ENCODE measurements at places on chromosomes 6 and 20.

GRCh38 chr6:147508042-147508865 is at the start of gene SAMD5:
TSS of gene SAMD5 (plus strand) at chr6:147508690. CDS start at chr6:147508929, 239 bp downstream.
- no peak for DNase-seq

DNA sequence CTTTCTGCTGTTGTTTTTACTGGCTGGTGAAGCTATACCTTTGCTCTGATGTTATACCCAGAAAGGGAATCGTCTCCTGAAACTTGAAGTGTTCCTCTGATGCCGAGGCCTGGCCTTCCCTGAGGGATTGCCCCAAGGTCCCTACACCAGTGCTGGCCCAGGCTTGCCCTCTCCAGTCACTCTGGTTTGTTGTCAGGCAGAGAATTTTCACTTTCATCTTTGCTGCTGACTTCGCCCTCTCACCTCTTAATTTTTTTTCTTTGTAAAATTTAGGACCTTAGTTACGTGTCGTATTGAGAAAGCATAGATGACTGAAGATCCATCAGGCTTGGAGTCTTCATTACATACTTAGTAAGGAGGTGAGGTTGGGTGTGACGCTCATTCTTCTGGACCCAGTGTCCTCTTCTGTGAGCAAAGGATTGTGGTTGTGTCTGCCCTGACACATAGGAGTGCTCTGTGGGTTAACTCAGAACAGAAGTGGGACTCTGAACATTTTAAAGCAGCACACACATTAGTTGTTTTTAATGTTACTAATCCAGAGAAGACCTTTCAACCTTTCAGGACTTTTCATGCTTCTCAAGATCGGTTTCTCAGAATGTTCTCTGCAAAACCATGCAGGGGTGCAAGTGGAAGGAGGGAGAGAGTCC is 45.4 kb downstream of the TULP4 start:
- DNase-seq, result no peak

- DNase-seq, result no peak
Measured at GRCh38 chr6:52227495-52227894, 16.8 kb downstream of the IL17F start.

DNA sequence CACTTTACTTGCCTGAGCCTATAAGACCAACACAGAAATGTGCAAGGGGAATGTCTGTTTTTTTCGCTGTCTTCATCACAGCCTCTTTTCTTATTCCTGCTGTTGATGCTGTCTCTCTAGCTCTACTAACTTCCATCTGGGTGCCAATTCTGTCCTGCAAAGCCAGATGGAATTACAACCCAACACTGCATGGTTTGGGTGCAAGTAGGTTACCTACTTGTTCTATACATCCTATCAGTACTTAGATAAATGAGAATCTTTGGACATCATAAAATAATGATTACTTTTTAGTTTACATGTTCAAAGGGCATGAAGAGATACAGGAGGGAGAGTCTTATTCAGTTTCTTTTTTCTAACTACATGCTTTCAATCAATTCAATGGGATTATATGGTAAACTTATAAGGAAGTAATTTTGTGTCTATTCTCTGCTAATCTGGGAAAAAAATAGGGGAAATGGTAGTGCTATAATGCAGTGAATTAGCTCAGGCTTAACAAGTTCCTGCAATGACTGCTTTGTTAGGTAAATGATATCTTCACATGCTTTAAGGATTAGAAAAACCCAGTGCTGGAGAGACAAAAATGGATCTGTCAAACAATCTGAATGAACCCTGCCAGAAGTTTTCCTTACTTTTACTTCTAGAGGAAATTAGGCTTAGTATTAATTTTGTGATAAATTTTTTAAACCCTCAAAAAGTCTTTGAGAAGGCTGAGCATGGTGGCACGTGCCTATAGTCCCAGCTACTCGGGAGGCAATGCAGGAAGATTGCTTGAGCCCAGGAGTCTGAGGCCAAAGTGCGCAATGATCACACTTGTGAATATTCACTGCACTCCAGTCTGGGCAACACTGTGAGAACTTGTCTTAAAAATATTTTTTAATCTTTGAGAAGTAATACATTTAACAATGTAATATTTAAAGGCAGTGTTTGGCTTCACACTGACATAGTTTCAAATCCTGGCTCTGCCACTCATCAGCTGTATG is 86.5 kb upstream of the E2F3 start:
- DNase-seq, result no peak

DNA sequence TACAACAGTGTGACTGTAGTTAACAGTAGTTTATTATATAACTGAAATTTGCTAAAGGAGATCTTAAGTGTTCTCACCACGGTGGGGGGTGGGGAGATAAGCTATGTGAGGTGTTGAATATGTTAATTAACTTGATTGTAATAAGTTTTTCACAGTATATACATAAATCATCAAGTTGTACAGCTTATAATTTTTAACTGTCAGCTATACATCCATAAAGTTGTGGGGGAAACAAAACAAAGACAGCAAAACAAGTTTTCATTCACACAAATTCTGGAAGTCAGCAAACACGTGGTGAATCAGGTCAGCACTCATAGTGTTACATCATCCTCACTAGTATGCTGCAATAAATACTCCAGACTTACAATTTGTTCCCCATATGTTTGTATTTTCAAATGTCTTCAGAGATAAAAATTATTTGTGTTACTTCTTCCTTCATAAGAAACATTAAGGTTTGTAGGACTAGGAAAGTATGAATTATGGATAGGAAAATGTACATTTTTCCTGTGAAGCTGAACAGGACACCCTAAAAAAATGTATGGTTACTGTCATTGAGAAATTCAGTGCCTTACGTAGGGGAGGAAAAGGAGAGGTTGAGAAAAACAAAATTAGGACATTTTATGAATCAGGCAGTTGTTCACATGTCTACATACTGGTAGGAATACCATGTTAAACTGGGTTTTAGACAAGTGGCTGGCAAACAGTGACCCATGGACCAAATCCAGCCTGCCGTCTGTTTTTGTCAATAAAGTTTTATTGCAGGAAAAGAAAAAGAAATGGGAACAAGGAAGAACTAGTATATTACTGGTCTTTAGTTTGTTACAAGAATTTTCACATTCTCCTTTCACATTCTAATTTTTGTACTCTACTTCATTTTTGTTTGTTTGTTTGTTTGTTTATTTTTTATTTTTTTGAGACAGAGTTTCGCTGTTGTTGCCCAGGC is 6.0 kb downstream of the SUMO4 start:
- DNase-seq, result no peak

DNA sequence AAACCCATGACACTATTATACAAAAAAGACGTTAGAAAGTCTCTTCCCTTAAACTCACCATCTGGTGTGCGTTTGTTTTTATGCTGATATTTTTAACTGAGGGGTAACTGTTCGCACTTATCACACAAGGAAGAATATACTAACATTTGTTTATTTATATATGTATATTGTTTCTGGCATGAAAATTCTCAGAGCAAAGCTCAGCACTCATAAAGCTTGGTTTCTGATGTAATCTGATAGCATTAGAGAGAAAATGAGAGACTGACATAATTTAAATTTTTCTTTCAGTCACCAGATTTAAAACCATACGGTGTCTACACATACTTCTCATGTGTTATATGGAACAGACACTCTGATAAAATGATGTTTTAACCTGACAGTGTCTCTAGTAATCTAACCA is 6.9 kb downstream of the BLOC1S5 start:
- DNase-seq, result no peak

DNA sequence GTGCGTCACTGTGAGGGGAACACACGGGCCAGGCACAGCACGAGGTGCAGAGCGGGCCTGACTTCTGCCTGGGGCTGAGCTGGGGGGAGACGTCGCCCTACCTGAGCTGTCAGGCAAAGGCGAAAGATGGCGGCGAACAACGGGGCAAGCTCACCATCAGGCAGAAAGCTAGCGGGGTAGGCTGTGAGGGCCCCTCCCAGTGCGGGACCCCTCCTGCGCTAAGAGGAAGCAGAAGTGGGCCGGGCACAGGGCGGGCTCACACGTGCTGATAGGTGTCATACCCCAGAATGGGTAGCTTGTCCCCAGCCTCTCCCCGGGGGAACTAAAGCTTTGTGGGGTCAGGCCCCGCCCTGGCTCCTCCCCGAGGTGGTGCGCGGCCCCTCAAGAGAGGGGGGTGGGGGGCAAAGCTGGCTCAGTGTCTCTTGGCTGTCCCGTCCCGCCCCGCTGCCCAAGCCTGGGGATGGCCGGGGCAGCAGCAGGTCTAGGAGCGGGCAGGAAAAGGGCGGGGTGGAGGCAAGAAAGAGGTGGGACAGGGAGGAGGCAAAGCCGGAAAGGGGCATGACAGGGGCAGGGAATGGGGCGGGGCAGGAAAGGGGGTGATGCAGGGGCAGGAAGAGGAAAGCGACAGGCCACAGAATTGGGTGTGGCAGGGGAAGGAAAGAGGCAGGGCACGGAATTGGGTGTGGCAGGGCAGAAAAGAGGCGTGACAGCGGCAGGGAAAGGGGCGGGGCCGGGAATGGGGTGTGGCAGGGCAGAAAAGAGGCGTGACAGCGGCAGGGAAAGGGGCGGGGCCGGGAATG is 14.7 kb downstream of the UCKL1 start:
- no peak for DNase-seq

DNA sequence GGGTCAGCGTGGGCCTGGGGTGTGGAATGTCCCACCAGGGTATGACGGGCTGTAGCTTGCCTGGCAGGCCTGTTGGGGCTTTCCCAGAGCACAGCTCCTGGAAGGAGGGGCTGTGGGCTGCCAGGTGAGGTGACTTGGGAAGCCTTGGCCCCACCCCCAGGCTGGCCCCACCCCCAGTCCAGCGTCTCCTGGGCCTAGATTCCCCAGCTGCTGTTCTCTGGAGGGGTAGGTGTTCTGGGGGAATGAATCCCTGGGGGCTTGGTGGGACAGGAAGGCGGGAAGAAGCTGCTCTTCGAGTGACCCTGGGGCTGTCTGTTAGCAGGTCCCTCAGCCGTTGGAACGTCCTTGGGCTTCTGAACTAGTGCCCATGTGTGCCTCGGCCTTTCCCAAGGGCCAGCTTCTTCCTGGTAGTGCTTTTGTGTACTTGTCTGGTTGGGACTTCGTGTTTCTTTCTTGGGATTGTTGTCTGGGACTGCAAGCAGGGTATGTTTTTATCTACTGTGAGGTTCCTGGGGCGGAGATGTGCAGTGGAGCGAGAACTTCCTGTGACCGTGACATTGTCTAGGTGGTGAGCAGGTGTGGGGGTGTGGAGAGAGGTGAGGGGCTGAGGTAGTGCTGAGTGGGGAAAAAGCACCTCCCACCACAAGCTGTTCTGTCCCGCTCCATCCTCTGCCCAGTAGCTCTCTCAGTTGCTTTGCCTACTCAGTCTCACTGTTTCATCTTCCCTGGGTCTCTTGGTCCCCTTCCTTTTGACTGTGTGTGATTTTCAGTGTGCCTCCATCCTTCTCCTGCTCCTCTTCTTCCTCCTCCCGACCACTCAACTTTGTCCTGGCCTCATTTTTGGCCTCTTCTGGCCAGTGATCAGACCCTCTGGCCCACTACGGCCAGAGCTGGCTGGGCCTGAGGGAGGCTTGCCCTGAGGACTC is 1.3 kb upstream of the DDR1 start:
- DNase-seq, result no peak

GRCh38 chr6:97026298-97026697 is 101.8 kb downstream of the KLHL32 start:
- no peak for DNase-seq

GRCh38 chr6:86595641-86596040 is 341.7 kb upstream of the HTR1E start:
- no peak for DNase-seq

DNA sequence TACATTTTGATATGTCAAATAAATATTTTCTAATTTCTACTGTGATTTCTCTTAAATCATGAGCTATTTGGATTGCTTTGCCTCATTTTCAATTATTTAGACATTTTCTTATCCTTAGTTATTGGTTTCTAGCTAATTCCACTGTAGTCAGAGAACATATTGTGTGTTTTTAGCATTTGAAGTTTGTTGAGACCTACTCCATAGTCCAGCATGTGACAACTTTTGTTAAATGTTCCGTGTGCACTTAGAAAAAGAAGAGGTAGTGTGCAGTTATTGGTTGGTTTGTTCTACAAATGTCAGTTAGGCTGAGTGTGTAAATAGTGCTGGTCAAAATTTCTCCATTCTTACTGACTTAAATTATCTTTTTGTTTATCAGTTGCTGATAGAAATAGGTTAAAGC is 138.8 kb downstream of the BCAS1 start:
- no peak for DNase-seq

- DNase-seq, result no peak
Measured at GRCh38 chr6:37099442-37099841, 70.5 kb upstream of the PIM1 start.

GRCh38 chr6:149867876-149868640 is 3.9 kb upstream of the LRP11 start:
- DNase-seq, result no peak

DNA sequence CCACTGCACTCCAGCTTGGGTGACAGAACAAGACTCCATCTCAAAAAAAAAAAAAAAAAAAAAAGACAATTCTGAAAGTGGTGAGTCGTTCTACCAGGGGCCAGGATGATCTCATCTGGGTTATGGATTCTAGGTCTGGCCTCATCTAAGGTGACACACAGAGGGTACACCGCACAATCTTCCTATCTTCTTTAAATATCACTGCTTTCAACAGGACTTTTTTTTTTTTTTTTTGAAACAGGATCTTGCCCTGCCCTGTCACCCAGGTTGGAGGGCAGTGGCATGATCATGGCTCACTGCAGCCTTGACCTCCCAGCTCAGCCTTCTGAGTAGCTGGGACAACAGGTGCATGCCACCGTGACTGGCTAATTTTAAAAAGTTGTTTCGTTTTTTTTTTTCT is 67.7 kb downstream of the SLC16A10 start:
- no peak for DNase-seq

GRCh38 chr20:37726971-37727956 is 33.4 kb downstream of the CTNNBL1 start:
- DNase-seq, result peak; percentile 10

GRCh38 chr6:93419304-93420162 is at the start of gene EPHA7:
TSS of gene EPHA7 (minus strand) at chr6:93419559. CDS start at chr6:93419341, 218 bp downstream.
- DNase-seq, result peak; percentile 72

DNA sequence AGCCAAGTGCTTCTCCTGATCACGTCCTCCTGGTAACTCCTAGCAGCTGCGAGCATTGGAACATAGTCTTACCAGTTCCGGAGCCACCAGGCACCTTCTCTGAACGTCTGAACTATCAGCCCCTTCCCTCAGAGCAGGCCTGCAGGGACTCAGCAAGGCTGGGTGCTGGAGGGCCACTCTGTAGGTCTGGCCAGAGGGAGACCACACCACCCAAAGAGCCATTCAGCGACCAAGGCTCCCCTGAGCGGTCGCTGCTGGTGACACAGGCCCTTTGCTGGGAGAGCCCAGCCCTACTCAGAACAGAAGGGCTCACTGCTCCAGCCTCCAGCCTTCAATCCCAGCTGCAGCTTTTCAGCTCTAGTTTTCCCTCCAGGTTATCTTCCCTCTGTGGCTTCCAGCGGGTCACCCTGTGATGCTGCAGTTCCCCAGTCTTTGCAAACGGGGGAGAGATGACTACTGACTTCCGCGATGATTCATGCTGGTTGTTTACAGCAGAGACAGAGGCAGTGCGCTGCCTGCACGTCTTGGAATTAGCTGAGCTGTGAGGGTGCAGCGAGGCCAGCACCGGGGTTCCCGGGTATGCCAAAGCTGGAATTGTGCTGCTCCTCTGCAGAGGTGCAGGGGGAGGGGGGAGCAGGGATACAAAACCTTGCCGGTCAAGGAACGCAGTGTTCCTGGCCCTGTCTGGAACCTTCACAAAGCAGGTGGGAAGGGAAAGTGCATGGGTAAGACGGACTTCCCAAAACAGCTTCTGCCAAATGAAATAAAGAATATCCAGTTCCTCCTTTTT is 161.4 kb downstream of the LY86 start:
- DNase-seq, result peak; percentile 40

- no peak for DNase-seq
Measured at GRCh38 chr20:29741894-29742698, 1515.4 kb upstream of the DEFB115 start.
